ENCODE measurements at places on chromosomes 1 and 21.

DNA sequence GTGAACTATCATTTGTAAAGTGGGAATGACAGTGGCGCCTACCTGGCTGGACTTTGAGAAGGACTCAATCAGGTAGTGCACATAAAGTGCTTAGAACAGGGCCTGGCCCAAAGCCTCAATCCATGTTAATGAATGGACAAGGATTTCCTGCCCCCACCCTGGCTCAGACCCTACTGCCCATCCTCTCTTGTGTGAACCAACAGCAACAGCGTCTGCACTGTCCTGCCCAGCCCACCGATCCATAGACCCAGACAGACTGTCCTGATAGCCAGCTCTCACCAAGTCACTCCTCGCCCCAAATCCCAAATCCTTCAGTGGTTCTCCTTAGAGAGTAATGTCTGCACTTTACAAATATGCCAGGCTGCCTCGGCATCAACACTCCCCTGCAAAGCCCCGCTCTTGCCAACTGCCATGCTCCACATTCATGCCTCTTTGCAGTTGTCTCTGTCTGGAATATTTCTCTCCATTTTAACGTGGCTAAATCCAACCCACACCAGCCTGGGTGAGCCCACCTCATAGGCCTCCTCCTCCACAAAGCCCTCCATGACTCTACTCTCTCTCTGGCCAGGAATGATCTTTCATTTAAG, 157.6 kb upstream of the EDN2 start:
- no peak for DNase-seq

DNA sequence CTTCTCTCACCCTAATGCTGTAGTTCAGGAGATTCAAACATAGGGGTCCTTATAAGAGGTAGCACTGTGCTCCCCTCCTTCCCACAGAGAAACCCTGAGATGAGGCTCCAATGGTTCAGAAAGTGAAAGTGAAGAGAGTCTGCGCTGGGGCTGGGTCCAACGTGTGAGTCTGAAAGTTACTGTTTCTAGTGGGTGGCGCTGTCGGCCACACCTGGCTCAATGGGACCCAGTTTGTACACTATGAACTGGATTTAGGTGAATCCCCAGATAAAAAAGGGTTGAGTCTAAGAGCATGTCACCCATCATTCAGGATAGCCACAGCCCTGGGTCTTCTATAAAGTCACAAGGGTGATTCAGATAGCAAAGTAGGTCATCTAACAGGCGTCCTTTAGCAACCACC, 2.8 kb downstream of the SMCP start:
- no peak for DNase-seq

DNA sequence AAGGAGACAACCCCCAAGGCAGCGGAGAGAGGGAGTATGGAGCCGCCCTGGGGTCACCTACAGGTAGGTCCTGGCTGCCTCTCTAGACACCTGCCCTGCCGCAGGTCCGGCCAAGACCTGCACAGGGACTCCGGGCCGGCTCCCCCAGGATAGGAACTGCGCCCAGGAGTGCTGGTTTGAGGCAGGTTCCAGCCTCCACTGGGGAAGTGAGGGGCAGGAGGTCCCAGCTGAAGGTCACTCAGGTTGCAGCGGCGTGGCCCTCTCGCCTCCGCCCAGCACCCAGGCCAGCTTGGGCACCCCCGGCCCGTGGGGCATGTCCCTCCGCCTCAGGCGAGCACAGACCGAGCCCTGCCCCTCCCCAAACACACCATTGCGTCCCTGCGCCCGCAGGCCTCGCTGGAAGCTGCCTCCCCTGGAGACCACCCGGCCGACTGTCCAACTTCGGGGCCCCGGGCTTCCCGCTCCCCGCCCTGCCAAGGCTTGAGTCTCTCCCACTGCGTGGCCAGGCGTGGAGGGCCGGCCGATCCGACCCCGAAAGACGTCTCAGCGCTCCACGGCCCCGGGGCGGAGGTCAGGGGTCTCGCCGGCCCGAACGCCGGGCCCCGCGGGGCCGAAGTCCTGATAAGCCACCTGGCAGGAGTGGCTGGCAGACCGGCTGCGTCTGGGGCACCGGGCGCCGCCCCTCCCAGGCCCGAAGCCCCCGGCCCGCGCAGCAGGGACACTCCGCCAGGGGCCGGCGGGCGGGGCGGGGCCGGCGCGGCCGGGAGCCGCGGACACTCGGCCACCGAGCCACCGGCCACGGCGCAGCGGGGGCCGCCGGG, 1.4 kb upstream of the SKI start:
- no peak for DNase-seq

- DNase-seq = no peak
Observed at GRCh38 chr1:203649551-203649998, 22.9 kb downstream of the ATP2B4 start.

- no peak for DNase-seq
Observed at GRCh38 chr1:240111558-240111957, 19.9 kb downstream of the FMN2 start.

DNA sequence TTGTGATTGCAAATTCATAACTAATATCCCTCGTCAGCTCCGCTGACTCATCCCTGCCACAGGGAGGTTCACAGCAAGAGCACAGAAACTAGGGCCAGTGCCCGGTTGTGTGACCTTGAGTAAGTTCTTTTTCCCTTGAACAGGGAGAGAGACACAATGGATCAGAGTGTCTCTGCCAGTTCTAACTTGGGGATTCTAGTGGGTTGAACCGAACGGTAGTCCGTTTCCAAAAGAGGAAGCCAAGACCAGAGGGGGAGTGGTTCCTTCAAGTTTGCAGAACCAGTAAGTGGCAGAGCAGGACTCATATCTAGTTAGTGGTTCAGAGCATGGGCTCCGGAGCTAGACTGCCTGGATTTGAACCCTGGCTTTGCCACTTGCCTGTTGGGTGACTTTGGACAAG, 4.9 kb upstream of the SHISA4 start:
- DNase-seq = peak; percentile 75

GRCh38 chr1:25771221-25772114, 28.5 kb upstream of the SELENON start:
- peak; percentile 10 for DNase-seq

- peak; percentile 64 for DNase-seq
Observed at GRCh38 chr1:89483010-89483756, 41.4 kb upstream of the LRRC8B start.

DNA sequence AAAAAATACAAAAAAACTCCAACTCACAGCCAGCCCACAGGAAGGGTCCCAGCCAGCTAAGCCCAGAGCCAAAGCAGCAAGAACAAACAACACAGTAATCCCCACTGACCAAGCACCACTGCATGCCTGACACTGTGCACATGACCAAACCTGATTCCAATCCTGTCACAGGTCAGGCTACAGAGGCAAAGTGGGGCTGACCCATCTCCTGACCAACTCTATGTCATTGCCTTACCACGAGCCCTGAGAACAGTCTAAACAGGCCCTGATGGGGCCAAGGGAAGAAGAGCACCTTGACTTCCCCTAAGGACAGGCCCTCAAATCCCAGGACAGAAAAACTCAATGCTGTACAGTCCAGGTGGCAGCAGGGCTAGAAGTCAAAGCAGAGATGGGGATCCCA, 2.4 kb downstream of the LSS start:
- no peak for DNase-seq

- no peak for DNase-seq
Observed at GRCh38 chr1:169999331-169999741, 75.2 kb downstream of the KIFAP3 start.

DNA sequence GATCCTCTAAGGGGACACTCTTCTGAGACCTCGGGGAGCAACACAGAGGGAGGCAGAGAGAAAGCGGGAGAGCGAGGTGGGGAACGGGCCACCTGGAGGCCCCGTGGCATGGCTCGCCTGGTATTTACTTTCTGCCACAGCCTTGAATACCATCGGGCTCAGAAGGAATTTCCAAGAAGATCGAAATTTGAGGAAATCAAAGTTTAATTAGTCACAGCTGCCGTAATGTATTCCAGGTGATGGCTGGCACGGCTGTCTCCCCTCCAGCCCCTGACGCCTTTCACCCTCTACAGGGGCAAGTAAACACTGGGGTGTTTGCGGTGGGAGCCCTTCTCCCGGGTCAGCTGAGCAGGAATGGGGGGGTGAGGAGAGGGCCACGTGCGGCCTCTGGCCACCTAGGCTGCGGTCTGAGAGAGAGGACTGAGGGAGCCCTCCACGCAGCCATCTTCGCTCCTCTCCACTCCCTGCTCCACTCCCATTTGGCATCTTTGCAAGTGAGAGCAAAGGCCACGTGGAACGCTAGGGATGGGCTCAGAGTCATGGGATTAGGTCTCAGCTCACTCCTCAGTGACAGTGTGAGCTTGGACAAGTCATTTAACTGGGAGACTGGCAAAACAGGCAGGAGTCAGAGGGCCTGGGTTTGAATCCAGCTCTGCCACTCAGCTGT, 125.2 kb downstream of the SYF2 start:
- no peak for DNase-seq

DNA sequence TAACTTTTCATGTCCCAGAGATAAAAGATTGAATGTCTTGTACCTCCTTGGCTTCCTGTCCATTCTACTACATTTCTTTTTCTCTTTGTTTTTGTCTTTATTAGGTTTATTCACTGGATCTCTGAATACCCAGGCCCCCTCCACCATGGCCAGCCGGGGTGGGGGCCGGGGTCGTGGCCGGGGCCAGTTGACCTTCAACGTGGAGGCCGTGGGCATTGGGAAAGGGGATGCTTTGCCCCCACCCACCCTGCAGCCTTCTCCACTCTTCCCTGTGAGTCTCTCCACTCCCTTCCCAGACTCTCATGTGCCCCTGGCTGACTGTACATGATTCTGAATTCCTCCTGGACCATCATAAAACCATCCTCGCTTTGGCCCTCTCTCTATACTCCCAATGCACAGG, 10.2 kb downstream of the POLR3GL start:
- no peak for DNase-seq

DNA sequence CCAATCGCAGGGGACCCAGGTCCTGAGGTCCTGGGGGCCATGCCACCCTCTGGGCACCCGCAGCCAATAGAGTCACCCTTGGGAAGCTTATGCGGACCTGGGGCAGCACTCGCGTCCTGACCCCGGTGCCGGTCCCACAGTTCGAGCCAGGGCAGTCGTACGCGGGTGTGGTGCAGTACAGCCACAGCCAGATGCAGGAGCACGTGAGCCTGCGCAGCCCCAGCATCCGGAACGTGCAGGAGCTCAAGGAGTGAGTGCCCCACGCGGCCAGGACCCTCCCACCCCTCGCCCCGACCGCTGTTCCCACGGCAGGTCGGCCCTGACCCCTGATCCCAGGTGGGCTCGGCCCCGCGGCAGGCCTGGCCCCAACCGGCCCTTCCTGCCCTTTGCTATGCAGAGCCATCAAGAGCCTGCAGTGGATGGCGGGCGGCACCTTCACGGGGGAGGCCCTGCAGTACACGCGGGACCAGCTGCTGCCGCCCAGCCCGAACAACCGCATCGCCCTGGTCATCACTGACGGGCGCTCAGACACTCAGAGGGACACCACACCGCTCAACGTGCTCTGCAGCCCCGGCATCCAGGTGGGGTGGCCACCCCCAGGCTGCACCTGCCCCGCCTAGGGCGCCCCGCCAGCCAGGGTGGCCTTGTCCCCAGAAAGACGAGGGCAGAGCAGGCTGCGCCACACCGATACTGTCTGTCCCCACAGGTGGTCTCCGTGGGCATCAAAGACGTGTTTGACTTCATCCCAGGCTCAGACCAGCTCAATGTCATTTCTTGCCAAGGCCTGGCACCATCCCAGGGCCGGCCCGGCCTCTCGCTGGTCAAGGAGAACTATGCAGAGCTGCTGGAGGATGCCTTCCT, 20.5 kb downstream of the COL6A1 start:
- DNase-seq = no peak

GRCh38 chr1:230251644-230252191, 174.4 kb downstream of the PGBD5 start:
- DNase-seq = no peak

DNA sequence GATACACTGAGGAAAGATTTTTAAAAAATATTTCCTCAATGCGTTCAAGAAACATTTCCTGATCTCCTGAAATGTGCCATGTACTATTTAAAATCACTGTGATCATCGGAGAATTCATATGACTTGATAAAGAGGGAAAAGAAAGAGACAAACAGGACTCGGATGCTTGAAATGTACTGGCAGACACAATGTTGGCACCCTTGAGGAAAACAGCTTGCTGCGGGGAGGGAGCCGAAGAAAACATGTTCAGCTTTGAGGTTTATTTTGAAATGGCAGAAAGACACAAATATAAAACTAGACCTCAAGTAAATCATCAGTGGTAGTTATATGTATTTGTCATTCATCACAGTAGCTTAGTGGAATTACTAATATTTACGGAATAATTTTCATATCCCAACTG, 100.9 kb upstream of the BRINP3 start:
- DNase-seq = no peak

- no peak for DNase-seq
Observed at GRCh38 chr1:49630156-49630555, 393.6 kb downstream of the AGBL4 start.

DNA sequence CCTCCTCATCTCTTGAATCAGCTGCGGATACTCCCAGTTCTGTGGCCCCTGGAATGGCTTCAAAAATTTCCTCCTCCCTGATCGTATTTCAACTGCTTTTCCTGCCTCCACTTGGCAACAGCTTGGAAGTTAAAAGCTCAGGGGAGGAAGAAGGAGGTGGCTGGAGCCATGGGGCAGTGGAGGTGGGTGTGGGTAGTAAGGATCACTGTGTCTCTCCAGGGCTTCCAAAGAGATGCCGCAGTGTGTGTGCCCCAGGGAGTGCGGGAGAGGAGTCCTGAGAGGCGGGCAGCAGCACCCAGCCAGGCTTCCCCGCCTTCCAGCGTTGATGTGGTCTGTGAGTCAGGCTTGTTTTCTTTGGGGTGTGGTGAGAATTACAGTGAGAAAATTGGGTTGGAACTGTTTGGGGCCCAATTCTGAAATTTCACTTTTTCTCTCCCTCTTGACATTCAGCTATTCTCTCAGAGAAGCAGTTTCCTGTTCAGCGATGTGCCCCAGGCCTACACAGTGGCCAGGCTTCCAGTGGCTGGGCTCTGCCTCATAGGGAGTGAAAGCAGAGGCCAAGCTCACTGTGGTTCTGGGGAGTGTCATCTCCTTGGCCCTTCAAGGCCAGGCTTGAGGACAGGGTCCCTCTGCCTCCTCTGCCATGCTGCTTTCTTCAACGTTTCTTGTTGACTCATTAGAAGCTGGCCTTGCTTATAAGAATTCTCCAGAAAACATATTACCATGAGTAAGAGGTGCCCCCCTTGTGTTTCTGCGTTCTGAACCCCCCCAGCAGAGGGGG, 69.0 kb downstream of the PGM1 start:
- no peak for DNase-seq

DNA sequence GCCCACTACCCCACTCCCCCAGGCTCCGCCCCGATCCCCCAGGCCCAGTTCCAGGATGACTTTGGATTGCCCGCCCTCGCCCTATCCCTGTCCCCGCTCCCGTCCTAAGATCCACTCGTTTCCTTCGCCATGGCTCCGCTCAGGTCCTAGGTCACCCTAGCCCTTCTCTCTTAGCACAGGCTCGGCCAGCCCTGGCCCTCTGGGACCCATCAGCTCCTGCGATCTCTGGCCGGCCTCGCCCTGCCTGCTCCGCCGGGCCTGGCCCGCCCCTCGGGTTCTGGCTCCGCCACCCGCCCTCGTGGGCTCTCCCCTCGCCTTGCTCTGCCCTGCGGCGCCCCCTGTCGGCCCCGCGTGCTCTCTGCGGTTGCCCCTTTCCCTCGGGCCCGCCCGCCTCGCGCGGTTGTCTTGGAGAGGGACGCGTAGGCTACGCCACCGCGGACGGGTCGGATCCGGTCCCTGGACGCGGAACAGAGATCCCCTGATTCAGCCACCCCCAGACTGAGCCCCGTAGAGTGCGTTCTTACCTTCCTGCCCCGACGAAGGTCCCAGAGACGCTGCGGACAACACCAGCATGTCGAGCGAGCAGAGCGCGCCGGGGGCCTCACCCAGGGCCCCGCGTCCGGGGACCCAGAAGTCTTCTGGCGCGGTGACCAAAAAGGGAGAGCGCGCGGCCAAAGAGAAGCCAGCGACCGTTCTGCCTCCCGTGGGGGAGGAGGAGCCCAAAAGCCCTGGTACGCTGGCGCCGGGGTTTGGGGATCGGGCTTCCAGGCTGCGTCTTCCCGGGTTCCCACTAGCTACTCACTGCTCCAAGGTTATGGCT, at the start of gene LRRC71:
LRRC71 (plus strand) TSS at position 400 of the 820 bp plus-strand sequence; CDS start at position 572, 172 bp downstream.
- DNase-seq = peak; percentile 85
